Renal cortical epithelial cell (primary cell): ENCODE measurements at places on chromosomes 12 and 14.

DNA sequence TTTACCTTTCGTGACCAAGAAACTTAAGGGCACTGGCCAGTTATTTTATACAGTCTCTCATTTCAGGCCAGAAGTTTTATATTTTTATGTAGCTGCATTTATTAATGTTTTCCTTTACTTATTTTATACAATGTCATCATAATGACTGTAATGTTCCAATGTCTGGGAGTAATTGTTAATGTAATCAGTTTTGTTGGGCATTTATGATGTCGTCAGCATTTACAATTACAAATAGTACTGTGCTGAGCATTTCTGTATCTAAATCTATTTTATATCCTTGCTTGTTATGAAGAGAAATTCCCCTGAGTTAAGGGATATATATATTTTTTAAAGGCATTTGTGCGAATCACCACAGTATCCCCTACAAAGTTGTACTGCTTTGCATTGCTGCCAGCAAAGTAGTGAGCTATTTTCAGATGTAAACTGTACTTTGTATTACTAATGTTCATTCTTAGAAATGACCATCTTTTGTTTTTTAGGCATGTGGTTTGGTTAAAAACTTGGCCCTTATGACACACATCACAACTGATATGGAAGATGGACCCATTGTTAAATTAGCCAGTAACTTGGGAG is 74.4 kb downstream of the POLR3B start:
- no peak for DNase-seq

DNA sequence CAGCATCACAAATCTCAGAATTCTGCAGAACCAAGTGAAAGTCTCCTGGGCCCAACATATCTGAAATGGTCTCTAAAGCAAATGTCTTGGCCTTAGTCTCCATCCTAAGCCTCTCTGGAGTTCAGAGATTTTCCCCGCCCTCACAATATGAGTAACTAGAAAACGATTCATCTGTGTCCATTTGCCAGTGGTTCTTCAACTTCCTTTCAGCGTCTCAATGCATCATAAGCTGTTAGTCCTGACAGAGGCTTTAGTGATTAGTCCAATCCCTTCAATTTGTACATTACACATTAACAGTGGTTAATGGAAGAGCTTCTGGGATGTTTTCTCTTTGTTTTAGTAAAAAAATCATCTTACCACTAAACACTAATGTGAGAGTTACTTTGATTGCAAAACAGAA is 17.4 kb downstream of the NPC2 start:
- DNase-seq: peak; percentile 88

DNA sequence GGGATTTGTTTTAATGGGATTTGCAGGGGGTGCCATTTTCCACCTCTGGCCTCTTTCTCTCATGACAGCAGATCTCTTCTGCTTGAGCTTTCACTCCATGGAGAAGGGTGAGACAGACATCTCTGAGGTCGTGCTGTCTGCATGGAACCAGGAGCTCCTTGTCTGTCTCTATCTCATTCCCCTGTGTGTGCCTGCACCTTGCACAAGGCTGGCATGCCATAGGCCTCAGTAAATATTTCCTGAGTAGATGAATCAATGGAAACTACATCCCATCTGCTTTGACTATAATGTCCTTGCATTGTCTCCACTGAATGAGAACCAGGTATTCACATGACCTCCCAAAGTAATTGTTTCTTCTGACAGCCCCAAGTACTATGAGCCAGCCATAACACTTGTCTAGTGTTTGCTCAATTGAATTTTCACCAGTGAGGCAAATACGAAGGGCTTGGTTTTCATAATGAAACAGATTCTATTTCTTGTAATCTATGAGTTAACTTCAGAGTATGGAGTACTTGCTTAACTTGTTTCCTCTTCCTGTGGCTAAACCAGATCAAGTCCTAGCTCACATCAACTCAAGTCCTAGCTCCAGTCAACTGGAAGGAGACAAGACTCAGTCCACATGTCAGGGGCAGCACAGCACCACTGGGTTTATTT is 32.3 kb downstream of the KCNK13 start:
- DNase-seq: peak; percentile 57

- DNase-seq: no peak
Measured at GRCh38 chr14:90695997-90696660, 120.1 kb downstream of the TTC7B start.

GRCh38 chr14:105067140-105067968 is 2.1 kb upstream of the GPR132 start:
- DNase-seq: no peak
